ENCODE measurements at places on chromosomes 7 and 10. TPM values are rescaled to one million over a fixed set of nuclear protein-coding genes. Genes with fewer than 3 reads are reported as not detected.

Gene MAPK8
- total RNA-seq: 56.6 TPM

Gene OR2A7
- 0.41 TPM for total RNA-seq

- no peak for DNase-seq
Observed at GRCh38 chr10:102389894-102390293, 5.6 kb upstream of the NFKB2 start.

DNA sequence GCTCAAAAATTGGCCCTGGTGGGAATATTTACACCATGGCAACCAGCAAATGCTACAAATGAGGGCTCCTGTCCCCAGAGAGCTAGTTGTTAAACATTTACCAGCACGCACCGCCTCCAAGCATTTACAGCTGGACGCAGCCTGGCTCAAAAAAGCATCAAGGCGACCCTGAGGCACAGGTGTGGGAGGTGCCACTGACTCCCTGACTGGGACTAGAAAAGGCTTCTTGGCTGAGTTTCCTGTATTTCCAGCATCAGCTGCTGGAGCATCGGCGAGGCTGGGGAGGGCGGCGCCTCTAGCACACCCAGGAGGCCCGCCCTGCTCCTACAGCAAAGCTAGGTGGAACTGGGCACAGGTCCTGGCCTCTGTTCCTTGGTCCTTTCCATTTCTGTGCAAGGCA is 43.5 kb upstream of the ZRANB1 start:
- DNase-seq: no peak

GRCh38 chr10:94687625-94688248 is 4.2 kb downstream of the CYP2C18 start:
- DNase-seq: no peak

Measured in neural crest cell (in vitro differentiated cells).